ENCODE measurements at places on chromosomes 12 and 14.
A peak's percentile ranks its signal among the peaks of the same experiment; 100 is the strongest.

- ATAC-seq: peak; percentile 22
These were observed 2.7 kb downstream of the PCNX4 start for GRCh38 chr14:60094306-60094897.

GRCh38 chr12:54279227-54279631, 693 bp downstream of the CBX5 start:
- ATAC-seq: no peak

DNA sequence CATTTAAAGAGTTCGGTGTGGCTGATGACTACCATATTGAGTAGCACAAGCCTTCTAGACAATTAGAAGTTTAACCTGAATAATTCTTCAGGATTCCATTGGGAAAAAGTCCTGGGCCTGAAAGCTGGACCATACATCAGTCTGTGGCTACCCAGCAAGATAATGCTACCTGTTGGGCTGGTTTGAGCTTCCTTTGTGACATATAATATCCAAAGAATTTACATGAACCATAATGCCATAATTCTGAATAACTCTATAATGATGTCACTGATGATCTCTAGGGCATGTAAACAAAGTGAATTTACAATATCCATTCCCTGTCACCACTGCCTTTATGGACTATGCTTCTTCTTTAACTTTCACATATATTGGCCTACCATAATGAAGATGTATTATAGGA, 3.8 kb upstream of the YBX3 start:
- no peak for ATAC-seq

DNA sequence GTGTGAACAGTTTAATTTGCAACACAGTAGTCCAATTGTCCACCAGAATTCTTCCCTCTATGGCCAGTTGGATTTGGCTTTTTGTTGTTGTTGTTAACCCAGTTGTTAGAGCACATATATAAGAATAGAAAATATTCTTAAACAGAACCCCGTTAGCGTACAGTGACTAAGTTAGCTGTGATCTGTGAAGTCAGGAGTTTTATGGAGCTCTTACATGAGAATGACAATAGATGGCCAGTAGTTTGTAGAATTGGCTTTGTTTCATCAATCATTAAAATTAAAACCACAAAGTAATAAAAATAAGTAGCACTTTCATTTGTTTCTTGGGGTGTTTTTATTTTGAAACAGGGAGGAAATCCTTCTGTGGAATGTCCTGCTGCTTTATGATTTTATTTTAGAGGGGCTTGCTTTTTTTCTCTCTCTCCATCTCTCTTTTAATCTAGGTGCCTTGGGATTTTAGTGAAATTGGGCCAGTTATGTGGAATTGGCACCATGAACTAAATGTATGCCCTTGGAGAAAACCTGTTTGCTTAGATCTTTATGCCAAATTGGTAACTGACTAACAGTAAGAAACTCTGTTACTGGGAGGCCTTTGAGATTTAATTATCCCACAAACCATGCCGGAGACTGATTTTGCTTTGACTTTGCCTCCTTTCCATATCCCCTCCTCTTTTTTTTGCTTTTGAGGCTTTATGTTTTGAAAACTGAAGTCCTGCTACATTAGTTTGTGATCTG, 22.9 kb downstream of the FBXW8 start:
- no peak for ATAC-seq

- ATAC-seq: peak; percentile 30
These were observed 377.9 kb upstream of the RGS6 start for GRCh38 chr14:71554323-71554722.

DNA sequence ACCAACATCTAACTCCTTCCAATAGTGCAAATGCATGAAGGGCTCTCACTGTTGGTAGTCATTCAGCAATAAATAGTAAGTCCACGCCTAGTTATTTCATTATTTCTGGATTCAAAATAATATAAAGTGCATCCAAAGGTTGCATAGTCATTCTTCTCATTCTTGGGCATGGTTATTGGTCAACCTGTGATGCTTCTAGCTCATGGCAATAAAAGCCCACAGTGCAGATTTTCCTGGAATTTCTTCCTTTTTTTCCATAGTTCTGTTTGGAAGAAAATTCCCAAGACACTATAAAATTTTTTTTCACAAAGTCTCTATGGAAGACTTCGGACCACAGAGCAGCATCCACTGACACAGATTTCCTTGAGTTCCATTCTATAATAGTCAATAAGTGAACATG, 7.6 kb downstream of the CD69 start:
- ATAC-seq: no peak

GRCh38 chr12:131014343-131014742, 60.6 kb downstream of the ADGRD1 start:
- no peak for ATAC-seq

DNA sequence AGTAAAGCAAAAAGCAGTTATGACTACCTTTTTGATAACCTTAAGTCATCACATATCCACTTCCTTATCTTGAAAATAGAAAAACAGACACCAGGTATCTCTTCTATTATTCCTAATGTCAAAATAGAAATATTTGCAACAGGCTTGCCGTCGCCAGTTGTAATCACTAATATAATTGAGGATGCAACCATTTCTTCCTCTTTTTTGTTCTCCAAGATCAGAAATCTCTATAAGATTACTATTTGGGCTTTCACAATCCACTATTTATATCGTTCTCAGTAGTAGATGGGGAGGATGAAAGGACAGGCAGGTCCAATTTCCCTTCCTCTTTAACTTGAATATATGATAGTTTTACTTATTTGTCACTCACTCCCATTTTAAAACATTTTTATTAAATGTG, 130.2 kb upstream of the HMGA2 start:
- no peak for ATAC-seq

GRCh38 chr14:68367536-68367935, 425.3 kb downstream of the ZFP36L1 start:
- ATAC-seq: no peak

DNA sequence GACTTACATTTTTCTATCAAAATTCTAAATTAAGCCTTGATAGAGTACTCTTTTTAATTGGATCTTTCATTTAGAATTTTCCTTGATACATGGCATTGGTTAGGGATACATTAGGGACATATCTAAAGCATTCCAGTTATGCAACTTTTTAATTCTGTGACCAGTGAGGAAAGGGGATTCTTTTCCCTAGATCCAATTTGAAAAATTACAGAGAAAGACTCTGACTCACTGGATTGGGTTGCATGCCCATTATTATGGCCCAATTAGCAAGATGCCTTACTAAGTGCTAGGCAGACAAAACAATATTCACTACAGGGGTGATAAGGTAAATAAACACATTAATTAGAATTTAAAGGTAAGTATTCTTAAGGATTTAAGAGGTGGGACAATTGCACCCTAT, 5.2 kb upstream of the RAD52 start:
- ATAC-seq: no peak

DNA sequence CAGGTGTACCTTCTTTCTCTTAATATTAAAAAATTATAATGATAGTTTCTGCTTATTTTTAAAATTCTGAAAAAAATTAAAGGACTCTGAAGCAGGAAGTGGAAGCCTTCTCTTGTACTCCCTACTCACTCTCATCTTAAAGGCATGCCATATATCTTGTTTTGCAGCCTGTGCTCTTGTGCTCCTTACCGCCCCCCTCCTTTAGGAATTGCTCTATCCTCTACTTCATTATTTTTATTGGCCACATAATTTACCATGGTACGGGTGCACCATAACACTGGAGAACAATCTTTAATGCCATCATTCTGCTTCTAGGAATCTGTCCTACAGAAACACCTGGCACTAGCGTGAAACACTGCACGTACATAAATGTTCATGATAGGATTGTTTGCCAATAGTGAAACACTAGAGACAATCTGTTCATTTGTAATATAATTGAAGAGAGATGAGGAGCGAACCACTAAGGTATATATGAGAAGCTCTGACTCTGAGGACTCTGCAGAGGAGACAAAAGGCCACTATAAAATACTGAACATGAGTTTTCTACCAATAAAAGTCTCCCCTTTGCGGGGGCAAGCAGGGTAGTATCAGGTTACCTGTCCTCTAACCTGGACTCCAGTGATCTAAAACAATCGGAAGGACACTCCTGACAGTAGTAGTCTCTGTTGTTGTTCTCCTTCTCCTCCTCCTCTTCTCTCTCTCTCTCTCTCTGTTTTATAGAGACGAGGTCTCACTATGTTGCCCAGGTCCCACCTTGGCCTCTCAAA, 6.3 kb upstream of the NYNRIN start:
- ATAC-seq: no peak

- ATAC-seq: peak; percentile 20
These were observed 18.1 kb downstream of the RFC5 start for GRCh38 chr12:118034429-118035189.

GRCh38 chr12:62709311-62709710, 225.6 kb downstream of the PPM1H start:
- ATAC-seq: no peak

- no peak for ATAC-seq
These were observed 175.2 kb upstream of the ATP2B1 start for GRCh38 chr12:89883630-89884389.

GRCh38 chr14:89427426-89428172, 10.6 kb upstream of the FOXN3 start:
- ATAC-seq: no peak

DNA sequence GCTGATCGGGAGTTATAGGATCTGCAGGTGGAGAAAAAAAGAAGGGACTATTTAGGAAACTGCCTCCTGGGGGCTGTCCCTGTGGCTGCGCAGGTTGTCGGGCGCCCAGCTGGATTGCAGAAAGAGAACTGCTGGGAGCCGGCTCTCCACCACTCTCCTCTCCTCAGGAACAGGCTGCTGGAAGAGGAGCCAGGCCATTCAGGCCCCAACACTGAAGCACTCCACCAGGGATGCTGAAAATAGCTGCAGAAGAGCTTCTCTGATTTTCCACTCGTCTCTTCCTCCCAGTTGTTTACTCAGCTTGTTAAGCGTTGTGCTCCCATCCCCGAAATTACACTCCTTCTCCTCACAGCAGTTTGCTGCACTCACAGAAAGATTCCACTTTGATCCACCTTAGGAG, 347.3 kb downstream of the GLT1D1 start:
- ATAC-seq: no peak

DNA sequence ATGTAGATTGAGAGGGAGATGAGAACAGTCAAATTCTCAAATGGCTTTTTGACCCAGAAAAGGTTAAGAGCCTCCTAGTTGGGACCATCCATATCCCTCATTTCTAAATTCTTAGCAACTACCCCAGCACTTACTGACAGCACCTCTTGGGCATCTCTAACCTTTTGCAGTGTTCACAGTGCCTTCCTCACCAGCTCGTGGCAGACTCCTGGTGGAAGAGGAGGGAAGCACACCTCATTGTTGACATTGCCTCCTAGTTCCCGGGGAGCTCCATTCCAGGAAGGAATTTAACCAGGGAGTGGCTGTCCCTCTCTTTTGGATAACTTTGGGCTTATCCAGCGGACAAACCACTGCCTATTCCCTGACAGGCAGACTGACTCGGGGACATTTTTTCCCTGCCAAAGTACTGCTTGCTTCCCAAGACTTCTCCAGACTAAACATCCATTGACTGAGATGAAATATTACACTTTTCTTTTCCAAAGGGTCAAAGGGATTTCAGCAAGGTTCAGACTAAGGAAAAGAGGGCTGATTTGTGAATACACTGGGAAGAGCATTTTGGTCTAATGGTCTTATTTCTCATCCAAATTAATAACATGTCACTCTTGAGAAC, 9.0 kb upstream of the OR6J1 start:
- peak; percentile 86 for ATAC-seq

- peak; percentile 82 for ATAC-seq
These were observed 3.2 kb downstream of the TEX52 start for GRCh38 chr12:2853626-2854025.

- no peak for ATAC-seq
These were observed 48.3 kb upstream of the BCL2L14 start for GRCh38 chr12:12022306-12022936.

- no peak for ATAC-seq
These were observed 71.9 kb downstream of the RASSF8 start for GRCh38 chr12:26030371-26030770.

DNA sequence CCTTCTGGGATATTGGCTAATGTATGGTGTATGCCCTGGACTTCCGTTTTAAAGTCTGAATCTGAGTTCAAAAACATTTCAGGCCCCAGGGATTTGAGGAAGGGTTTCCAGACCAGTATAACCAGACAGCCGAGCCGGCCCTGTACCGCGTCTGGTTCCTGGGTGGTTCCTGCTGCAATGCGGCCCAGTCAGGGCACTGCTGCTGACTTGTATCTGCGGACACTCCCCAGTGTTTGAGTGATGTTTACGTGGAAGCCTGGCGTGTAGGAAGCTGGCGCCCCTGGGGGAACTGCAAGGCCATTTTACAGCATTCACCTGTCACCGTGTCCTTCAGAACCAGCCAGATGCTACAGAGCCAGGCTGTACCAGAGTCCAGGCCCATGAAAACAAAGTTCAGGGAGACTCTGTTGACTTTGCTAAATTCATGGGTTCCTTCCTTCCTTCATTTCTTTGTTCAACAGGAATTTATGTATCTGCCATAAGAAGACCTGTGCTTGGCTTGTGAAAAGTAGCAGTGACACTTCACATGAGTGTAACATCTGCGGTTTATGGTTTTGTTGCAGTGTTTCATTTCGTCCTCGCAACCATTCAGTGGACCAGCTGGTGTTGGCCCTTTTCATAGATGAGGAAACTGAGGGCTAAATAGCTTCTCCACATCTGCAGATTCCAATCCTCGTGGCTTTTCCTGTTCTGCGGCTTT, 16.8 kb downstream of the EML1 start:
- no peak for ATAC-seq

DNA sequence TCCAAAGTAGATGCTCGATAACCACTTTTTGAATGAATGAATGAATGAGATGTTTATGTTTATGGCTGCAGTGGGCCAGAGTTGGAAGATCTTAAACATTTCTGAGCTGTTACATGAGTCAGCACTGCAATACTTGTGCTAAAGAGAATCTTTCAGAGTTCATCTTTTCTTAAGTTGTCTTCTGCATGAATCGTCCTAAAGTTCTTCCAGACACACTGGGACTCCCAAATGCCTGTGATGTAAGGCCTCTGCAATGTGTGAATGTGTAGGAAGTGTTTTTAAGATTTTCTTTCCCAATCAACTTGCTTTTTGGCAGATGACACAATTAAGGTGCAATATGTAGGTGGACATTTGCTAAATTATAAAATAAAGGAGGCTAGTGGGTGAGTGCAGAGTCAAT, 50.3 kb upstream of the TRIM9 start:
- ATAC-seq: no peak

GRCh38 chr12:828726-829395, 76.5 kb downstream of the WNK1 start:
- ATAC-seq: no peak

Measured in activated T-helper 17 cell treated with anti-CD3 and anti-CD28 coated beads, Interleukin-2, amount 50 U/mL, for 72 hours (primary cell).